Fibroblast of lung (primary cell): ENCODE measurements at places on chromosomes 3 and 15. TPM values are rescaled to one million over a fixed set of nuclear protein-coding genes. Genes with fewer than 3 reads are reported as not detected.

The GP9 gene
- not detected in 2 replicates for total RNA-seq

GRCh38 chr15:25690673-25691543 is 172.2 kb downstream of the ATP10A start:
- H3K4me1 ChIP-seq: peaks cover 8% of the 10 kb centered on the region
- no peak overlapping the region for H3K27ac ChIP-seq
- peaks cover 10% of the 10 kb centered on the region for H3K36me3 ChIP-seq
- DNase-seq: peak; percentile 88
- H3K4me3 ChIP-seq: no peak overlapping the region

GRCh38 chr3:196458063-196458462 is 25.8 kb upstream of the UBXN7 start:
- H3K36me3 ChIP-seq: no peaks in the 10 kb centered on the region
- no peaks in the 10 kb centered on the region for H3K27me3 ChIP-seq
- DNase-seq: no peak
- H3K4me1 ChIP-seq: no peaks in the 10 kb centered on the region
- H3K27ac ChIP-seq: no peak overlapping the region
- no peak overlapping the region for H3K4me3 ChIP-seq

DNA sequence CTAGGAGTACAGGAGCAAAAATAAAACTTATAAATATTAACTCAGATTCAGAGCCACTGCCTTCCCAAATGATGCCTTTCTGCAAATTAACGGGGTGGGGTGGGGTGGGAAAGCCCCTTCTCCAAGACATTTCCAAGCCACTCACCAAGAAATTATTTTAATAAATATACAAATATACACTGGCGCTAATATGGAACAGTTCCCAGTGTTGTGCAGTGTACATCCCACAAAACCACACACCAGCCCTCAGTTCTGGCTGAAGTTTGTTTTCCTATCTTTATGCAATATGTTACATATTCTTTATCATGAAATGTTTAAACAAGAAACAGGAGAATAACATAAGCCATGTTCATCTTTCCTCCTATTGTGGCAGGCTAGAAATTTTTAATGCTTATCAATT is 53.0 kb upstream of the GYG1 start:
- H3K4me1 ChIP-seq: no peaks in the 10 kb centered on the region
- DNase-seq: peak; percentile 40
- H3K27me3 ChIP-seq: no peaks in the 10 kb centered on the region
- H3K27ac ChIP-seq: no peak overlapping the region
- H3K4me3 ChIP-seq: no peak overlapping the region
- H3K36me3 ChIP-seq: no peaks in the 10 kb centered on the region

GRCh38 chr3:39101022-39101689 is 6.3 kb downstream of the GORASP1 start:
- H3K4me3 ChIP-seq: no peak overlapping the region
- no peaks in the 10 kb centered on the region for H3K27me3 ChIP-seq
- H3K4me1 ChIP-seq: no peaks in the 10 kb centered on the region
- H3K27ac ChIP-seq: no peak overlapping the region

DNA sequence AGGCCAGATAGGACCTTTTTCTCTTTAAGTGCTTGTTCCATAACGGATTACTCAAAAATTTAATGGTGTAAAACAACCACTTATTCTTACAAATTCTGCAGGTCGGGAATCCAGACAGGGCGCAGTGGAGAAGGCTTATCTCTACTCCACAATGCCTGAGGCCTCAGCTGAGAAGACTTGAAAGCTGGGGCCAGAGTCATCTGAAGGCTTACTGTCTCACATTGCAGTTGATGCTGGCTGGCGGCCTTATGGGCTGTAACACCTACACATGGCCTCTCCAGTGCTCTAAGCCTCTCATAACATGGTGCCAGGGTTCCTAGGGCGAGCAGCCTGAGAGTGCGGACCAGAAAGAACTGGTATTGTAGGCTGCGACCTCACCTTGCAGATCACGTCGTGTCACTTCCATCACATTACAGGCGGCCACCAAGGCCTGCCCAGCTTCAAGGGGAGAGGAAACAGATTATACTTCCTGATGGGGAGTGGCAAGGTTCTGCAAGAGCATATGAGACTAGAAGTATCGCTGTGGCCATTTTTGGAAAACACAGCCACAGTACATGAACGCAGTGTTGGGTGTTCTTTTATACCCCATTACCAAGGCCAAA is 32.4 kb downstream of the CMTM7 start:
- H3K4me1 ChIP-seq: peaks cover 5% of the 10 kb centered on the region
- H3K36me3 ChIP-seq: no peaks in the 10 kb centered on the region
- no peaks in the 10 kb centered on the region for H3K27me3 ChIP-seq
- no peak for DNase-seq
- H3K27ac ChIP-seq: no peak overlapping the region
- no peak overlapping the region for H3K4me3 ChIP-seq

DNA sequence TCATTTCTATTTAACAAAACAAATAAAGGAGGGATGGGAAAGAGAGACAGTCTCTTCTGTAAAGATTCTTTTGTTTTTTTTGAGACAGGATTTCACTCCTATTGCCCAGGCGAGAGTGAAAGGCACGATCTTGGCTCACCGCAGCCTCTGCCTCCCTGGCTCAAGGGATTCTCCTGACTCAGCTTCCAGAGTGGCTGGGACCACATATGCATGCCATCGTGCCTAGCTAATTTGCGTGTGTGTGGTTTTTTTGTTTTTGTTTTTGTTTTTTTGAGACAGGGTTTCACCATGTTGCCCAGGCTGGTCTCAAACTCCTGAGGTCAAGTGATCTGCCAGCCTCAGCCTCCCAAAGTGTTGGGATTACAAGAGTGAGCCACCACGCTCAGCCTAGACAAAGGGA is 23.3 kb downstream of the STAG1 start:
- H3K27ac ChIP-seq: peak overlapping the region; percentile 61
- H3K36me3 ChIP-seq: no peaks in the 10 kb centered on the region
- H3K4me3 ChIP-seq: peak overlapping the region; percentile 5
- H3K27me3 ChIP-seq: no peaks in the 10 kb centered on the region
- no peaks in the 10 kb centered on the region for H3K4me1 ChIP-seq

- no peaks in the 10 kb centered on the region for H3K27me3 ChIP-seq
- no peak overlapping the region for H3K4me3 ChIP-seq
- H3K4me1 ChIP-seq: no peaks in the 10 kb centered on the region
Measured at GRCh38 chr3:102090721-102091045, 241.4 kb downstream of the NFKBIZ start.
